ENCODE measurements at places on chromosomes 1 and 21. TPM values are rescaled to one million over a fixed set of nuclear protein-coding genes. Genes with fewer than 3 reads are reported as not detected.

DNA sequence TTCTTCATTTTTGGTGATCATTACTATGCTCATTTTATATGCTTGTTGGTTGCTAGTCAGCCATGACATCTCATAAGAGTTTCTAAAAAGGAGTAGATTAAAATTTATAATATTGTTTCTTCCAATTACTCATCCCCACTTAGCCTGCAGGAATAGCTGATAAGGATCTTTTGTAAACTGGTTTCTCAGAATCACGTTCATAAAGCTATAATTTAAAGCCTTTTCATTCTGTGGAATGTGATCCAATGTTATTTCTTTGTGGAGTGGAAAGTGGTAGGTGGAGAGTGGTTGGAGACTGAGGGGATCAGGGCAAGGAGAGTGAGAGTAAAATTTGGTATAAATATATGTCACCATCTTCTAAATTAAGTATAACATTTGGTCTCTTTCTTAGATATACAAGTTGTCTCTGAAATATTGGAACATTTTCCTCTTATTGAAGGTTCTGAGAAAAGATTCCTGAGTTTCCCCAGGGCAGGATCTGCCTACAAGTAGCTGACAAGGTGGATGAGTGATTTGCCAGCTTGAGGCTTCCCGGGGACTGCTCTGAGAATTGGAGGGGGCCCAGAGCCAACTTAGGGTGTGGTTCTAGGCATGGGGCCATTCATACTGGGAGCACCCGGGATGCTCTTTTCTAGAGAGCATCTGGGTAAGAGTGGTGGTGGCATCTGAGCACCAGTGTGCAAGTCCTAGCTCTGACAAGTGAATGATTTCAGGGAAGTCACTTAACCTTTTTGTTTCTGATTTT is 116.4 kb downstream of the TBX19 start:
- no peak for DNase-seq

The KCNJ15 gene
- total RNA-seq, result 0.60 TPM

- DNase-seq, result no peak
These were observed 256.8 kb upstream of the C1orf105 start for GRCh38 chr1:172163498-172164215.

GRCh38 chr1:167209044-167209443 is 11.6 kb upstream of the POU2F1 start:
- no peak for DNase-seq

DNA sequence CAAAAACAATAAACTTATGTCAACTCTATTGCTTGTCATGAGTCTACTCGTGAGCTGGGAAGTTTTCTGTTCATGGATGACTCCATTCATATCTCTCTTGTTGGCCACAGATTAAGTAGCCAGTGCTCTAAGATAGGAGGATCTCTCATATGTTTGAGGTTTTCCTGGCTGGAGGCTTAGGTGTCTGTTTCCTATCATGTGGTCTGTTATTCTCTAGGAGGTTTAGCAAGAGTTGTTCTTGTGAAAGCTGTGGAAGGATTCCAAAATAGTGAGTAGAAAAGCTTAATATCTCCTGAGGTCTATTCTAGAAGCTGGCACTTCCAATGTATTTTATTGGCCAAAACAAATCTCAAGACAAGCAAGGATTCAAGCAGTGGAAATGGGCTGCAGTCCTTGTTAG is 5.8 kb upstream of the KRTAP20-2 start:
- DNase-seq, result no peak

The ADAMTSL4 gene
- 2.9 TPM for total RNA-seq

GRCh38 chr1:67552336-67552759 is 122.1 kb upstream of the SERBP1 start:
- DNase-seq, result no peak

- no peak for DNase-seq
These were observed 124.8 kb downstream of the GALNT2 start for GRCh38 chr1:230191855-230192254.

DNA sequence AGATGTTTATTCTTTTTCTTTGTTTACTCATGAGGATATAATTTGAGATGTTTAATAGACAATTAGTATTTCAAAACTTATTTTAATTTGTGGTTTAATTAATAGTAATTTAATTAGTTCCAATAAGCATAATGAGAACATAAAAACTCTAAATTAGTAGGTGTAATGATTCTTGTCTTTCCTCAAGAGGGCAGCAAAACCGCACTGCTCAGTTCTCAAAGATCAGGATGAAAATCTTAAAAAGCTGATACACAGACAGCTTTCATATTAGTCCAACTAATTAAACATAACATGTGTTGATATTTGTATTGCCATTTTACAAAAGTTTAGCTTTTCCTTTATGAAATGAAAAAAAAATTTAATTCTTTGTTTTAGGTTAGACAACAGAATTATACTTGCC is 106.7 kb upstream of the C21orf91 start:
- DNase-seq, result no peak

- no peak for DNase-seq
These were observed 70.4 kb upstream of the IPO9 start for GRCh38 chr1:201758499-201759050.

DNA sequence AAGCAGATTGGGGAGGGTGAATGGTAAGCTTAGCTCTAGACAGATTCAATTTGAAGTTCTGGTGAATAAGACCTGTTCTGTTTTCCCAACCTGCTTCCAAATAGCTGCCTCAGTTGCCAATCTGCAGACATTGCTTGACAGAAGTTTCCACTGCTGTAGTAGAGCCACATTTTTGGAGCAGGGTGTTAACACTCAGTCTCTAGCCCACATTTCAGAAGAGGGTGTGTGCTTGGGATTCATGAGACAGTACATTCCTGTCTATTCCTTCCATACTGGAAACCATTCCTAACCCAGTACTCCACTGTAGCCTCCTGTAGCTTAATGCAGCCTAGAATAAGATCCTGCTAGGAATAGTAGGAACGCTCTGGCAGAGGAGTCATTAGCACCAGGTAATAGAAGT is 450.5 kb downstream of the NUF2 start:
- DNase-seq, result no peak

- DNase-seq, result no peak
These were observed 4.7 kb downstream of the PKP1 start for GRCh38 chr1:201288007-201288406.

DNA sequence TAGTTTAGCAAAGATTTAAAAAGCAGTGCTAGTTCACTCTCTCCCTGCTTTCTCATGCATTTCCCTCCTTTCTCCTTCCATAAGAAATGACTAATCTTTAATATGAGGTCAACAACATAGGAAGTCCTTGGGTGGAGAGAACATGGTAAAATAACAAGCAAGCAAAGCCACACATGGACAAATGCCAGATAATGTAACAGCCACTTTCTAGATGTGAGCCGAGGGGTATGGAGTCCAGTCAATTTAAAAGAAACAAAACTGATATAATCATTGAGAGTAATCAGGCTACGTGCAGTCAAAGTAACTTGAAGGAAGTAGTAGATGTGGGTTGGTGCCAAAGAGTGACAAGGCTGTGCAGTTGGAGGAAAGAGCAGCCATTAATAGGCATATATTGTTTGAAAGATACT is 69.6 kb downstream of the DUSP10 start:
- no peak for DNase-seq

The RUNX3 gene
- total RNA-seq, result 129 TPM

DNA sequence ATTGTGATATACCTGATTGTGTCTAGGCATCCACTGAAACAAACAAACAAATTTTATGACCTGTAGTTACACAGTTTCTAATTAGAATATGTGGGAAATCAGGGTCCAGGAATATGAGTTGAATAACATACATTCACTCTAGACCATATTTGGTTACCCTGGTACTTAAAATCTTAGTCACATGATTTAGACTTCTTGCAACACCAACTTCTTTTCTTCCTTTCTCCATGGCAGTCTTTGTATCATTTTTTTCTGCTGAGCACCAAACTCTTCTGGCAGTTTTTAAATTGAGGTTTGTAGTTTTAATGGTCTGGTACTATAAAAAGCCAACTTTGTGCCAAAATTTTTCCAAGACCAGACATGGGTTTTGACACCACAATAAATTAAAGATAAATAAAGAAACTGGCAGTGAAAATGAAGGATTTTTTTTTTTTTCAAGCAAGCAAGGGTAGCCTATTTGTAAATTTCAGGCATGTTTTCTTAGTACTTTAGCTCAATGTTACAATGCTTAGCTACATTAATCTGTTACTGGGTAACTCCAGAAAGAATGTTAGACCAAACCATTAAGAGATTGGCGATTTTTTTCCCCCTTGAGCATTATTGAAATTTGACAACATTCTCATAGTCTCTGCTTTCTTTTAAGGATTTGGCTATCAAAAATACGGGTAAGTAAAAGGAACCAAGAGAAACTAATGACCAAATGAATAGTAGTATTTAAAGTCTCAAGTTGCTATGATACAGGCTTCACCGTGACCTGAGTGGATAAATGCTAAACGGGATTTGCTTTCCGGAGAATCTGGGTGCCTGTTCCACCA is 108.5 kb downstream of the NFIA start:
- DNase-seq, result no peak

DNA sequence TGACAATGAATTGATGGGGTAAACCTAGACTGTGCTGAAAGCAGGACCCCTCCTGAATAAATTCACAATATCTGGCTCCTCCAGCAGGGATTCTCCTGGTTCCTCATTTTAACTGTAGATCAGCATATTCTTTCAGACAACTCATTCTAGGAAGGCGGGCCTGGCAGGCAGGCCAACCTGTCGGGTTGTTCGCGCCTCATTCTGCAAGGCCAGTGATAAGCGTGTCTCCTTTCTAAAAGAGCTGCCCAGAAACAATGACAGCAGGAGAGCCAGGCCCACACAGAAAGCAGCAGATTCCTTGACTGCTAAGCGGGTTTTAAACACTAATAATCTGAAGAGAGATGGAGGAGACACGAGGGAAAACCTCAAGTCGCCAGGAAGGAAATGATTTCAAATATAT is 70.0 kb downstream of the NTPCR start:
- no peak for DNase-seq

The CD52 gene
- total RNA-seq, result 237 TPM

DNA sequence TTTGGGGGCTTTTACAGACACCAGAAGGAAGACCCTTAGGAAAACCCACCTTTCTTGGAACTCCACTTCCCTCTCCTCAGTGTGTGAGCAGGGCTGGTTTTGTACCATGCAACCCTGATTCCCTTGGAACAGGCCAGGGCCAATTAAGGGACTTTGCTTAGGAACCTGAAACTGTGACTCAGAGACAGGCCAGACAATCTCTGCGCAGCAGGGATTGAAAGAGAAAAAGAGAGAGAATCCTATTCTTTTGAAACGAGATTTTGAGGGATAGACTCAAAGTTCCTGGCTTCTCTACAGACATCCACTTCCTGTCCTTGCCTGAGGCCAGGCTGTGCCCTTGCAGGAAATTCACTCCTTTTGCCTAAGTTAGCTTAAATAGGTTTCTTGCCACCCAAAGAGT is 23.1 kb upstream of the C1orf198 start:
- no peak for DNase-seq

- DNase-seq, result no peak
These were observed 2.7 kb upstream of the NHLH1 start for GRCh38 chr1:160363951-160364735.

DNA sequence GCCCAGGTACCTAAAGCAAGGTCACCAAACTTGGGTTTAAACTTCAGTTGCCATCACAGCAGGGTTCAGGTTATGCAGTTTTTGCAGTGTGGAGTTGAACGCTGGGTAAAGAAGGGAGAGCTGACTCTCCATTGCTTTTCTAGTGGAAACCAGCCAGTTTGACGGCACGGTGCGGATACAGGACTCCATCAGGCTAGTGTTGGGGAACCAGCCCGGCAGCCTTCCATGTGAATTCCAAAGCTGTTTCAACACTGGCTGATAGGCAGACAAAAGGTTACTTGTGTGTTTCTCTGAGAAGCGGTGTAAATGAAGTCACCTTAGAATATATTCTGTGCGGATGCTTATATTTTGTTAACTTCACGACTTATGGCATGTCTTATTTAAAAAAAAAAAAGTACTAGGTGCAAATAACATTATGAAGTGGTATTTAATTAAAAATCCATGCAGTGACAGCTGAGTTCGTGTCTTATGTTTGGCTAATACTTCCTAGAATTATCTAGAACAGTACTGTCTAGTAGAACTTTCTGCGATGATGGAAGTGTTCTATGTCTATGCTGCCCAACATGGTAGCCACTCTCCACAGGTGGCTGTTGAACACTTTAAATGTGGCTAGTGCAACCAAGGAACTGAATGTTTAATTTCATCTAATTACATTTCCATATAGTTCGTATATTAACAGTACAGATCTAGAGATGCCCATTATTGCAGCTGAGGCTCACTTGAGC is 29.9 kb upstream of the RCAN3 start:
- DNase-seq, result no peak

DNA sequence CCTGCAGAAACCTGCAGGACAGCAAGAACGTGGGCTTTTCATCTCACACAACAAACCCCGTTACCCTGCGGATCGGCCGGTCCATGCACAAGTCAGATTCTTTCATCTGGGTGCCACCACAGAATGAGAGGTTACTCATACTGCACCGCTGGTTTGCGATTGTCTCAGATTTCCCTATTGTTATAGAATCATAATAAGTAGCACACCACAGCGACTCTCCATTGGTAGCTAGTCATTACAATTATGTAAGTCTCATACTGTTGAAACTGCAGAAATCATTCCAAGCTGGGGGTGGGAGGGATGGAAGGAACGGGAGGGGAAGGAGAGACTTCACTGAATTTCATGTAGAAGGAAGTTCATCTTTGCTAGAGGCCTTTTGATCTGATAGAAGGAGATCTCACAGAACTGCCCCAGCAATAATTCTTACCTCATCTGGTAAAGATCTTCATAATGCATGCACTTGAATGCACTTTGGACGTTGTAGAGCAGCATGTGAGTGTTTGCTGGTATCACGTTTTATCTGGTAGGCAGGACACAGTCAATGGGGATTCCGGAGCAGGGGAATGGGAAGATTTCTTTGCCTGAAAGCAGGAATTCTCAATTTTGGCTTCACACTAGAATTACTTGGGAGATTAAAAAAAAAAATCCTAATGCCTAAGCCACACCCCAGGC is 221.1 kb downstream of the KIF26B start:
- no peak for DNase-seq

GRCh38 chr1:15384301-15384901 is 25.3 kb upstream of the EFHD2 start:
- DNase-seq, result no peak

The RGS4 gene
- not detected for total RNA-seq

The MOV10 gene
- 68.1 TPM for total RNA-seq

- no peak for DNase-seq
These were observed 80.1 kb downstream of the DISP3 start for GRCh38 chr1:11558871-11559590.

Measured in activated T-helper 2 cell treated with anti-CD3 and anti-CD28 coated beads, Interferon-gamma antibody, Interleukin-2, Interleukin-4, amounts not matched to agents 10 μg/mL and 5 μg/mL and 100 μg/mL, durations not matched to agents 14 hours and 24 hours and 36 hours (primary cell).